Activated CD8-positive, alpha-beta memory T cell treated with anti-CD3 and anti-CD28 coated beads, Interleukin-2, amount 50 U/mL, for 4 hours (primary cell): ENCODE measurements at places on chromosomes 2 and 18.
A peak's percentile ranks its signal among the peaks of the same experiment; 100 is the strongest.

- no peak for DNase-seq
These were observed 14.4 kb downstream of the IWS1 start for GRCh38 chr2:127511917-127512316.

GRCh38 chr18:56639104-56639381 lies 651 bp upstream of the TXNL1 start:
- DNase-seq: no peak

DNA sequence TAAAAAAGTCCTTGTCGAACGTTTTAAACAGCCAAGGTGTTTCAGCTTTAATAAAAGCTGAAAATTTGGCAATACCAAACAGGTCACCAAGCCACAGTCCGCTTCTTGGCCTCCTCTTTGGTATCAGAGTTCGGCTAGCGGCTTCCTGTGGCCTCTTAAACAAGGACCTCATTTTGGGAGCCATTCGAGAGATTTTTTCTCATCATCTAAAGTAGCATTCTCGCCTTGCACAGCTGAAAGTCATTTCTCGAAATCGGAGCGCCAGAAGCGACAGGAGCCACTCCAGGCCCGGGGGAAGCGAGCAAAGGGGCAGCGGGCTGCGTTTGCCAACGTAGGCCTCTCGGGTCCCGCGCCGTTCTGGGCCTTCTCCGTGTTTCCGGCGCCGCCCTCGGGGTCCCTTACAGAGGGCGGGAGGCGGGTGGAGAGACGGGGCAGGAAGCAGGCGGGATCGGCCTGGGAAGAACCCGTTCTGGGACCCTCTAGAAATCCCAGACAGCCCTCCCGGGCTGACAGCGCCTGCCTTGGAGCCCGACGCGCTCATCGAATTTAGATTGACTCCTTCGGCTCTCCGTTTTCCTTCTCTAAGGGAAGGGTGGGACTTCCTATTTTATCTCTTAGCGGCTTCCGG lies 522 bp upstream of the ZNF407 start:
- DNase-seq: peak; percentile 68

- no peak for DNase-seq
These were observed 293.5 kb downstream of the SETBP1 start for GRCh38 chr18:44974174-44974573.

DNA sequence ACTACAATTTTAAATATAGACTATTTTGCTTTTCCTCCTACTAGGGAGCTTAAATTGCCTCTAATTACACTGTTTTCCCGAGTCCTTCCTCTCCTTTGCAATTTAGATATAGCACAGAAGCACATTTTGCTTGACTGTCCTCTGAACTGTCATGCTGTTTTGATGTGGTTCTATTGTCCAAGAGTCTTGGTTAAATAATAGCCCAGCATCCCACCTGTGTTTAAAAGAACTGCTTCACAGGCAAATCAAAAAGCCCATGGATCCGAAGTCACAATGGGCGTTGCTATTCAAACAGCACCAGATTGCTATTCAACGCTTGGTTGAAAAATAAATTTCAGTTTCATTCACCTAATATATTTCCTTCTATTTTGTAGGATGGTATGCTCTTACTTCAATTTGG lies 22.3 kb upstream of the ACTR3 start:
- DNase-seq: no peak

DNA sequence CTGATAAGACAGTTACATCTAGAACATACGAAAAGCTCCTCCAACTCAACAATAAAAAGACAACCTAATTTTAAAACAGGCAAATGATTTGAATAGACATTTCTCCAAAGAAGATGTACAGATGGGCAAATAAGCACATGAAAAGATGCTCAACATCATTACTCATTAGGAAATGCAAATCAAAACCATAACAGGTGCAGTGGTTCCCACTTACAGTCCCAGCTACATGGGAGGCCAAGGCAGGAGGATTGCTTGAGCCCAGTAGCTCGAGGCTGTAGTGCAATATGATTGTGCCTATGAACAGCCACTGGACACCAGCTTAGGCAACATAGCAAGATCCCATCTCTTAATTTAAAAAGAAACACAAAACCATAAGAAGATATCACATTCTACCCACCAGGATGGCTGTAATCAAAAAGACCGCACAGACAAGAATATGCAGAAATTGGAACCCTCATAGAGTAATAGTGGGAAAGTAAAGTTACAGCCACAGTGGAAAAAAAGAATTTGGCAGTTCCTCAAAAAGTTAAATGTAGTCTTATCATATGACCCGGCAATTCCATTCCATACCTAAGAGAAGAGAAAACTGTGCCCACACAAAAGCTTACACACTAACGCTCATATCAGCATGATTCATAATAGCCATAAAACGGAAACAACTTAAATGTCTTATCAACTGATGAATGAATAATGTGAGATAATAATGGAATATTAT lies 30.5 kb upstream of the ARMC9 start:
- no peak for DNase-seq

GRCh38 chr2:178397002-178397605 lies 53.9 kb downstream of the PRKRA start:
- no peak for DNase-seq

GRCh38 chr18:3653851-3654441 lies 204.0 kb downstream of the TGIF1 start:
- no peak for DNase-seq

DNA sequence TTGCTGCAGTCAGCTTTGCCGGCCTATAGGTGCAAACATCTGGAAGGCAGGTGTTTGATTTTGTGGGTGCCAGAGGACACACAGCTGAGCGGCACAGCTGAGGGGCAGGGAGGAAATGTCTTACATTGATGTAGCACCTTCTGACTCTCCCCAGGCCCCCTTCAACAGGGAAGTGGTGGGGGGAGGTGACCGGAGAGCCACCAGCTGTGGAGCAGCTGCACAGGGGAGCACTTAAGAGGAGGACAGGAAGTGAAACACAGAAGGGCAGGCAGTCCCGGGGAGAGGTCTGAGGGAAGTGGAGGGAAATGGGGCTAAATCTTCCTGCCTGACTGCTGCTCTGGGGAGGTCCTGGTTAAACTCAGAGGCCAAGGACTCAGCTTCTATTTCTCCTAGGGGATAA lies 409.1 kb downstream of the TNS1 start:
- no peak for DNase-seq

DNA sequence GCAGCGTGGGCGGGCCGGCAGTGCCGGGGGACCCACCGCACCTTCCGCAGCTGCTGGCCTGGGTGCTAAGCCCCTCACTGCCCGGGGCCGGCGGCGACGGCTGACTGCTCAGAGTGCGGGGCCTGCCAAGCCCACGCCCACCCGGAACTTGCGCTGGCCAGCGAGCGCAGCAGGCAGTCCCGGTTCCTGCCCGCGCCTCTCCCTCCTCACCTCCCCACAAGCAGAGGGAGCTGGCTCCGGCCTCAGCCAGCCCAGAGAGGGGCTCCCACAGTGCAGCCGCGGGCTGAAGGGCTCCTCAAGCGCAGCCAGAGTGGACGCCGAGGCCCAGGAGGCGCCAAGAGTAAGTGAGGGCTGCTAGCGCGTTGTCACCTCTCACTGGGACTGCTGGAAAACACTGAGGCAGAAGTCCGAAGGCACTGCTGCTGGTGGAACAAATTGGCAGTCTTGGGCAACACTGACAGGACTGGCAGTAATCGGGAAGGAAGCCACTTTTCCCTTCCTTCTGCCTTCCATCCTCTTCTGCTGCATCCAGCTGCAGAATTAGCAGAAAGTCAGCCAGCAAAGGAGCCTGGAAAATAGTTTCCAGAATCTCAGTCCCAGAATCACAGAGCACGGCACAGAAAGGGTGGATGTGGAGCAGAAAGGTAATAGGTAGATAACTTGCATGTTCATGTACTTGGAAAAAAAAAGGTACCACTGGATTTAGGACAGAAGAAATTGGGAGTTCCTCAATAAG lies 179.4 kb upstream of the FN1 start:
- no peak for DNase-seq

DNA sequence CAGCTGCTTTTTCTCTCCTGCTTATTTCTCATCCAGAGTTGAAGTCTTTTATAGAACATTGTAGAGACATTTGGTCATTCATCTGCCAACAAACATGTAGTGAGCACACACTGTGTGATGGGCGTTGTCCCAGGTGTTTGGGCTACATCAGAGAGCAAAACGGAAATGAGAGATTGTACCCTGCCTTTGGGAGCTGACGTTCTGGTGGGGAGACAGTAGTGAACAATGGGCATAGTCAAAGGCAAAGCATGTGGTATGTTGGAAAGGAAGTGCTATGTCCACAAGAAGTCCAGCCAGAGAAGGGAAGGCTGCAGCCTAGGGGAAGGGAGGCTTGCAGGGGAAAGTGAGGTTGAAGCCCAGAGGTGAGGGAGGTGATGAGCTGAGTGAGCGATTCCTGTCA lies 78.1 kb downstream of the PIEZO2 start:
- DNase-seq: no peak

DNA sequence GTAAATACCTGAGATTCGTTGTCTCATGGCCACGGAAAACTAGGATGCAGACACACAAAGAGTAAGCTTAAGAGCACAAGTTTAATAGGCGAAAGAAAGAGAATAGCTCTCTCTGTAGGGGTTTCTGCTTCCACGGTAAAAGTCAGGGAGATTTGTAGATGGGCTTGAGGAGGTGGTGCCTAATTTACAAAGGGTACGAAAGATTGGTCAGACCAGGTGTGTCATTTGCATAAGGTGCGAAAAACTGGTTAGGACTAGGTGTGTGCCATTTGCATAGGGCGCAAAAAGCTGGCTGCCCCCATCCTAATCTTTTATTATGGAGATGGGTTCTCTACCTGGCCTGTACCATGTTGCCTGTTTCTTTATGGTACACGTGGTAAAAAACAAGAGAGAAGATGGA lies 170.5 kb upstream of the DOK6 start:
- no peak for DNase-seq

- DNase-seq: no peak
These were observed 181.1 kb upstream of the ARL4C start for GRCh38 chr2:234677758-234678538.

DNA sequence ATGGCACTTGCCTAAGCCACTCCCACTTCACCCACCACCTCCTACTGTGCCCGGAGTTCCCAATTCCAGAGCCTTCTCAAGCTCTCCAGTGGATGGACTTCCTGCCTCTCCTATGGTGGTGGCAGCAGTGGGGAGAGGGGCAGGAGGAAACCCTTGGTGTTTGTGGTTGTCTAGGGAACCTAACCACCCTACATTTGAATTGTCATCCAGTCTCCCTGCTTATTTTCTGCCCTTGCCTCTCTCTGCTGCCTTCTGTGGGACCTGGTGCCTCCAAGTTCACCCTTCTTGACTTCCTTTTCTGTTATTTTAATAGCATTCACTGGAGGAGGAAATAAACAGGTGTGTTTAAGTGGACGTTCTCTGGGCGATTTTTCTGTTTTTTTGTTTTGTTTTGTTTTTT lies 50.0 kb upstream of the HPCAL1 start:
- no peak for DNase-seq

- no peak for DNase-seq
These were observed 84.6 kb downstream of the MYL12B start for GRCh38 chr18:3346487-3346886.

DNA sequence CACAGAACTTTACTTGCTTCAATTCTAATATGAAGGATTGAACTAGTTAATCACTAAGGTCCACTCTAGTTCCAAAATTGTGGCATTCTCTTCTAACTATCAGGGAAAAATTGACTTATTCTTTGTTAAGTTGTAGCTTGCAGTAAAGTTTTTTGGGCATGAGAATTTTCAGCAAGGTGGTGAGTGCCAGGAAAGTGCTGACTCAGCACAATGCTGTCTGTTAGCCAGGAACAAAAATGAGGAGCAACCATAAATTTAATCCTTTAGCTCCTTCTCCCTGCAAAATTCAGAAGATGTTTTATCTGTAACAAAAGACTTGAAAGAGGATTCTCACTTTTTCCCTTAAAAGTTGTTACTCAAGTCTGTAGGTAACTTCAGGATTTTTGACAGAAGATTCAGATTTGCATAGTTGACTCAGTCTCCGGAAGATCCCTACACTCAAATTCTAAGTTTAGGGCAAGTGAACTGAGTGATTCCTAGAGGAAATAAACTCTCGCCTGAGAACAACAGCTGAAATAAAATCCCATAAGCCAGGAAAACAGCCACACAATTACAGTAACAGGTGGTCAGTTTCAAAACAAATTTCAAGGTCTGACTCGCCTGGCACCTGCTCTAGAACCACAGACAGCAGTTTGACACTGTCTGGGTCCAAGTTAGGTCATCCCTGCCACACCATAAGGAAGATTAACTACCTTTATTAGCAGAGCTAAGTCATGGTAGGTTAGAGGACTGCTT lies 20.2 kb upstream of the DARS1 start:
- DNase-seq: no peak

GRCh38 chr2:241223211-241224017 lies 34.9 kb downstream of the ANO7 start:
- DNase-seq: no peak

DNA sequence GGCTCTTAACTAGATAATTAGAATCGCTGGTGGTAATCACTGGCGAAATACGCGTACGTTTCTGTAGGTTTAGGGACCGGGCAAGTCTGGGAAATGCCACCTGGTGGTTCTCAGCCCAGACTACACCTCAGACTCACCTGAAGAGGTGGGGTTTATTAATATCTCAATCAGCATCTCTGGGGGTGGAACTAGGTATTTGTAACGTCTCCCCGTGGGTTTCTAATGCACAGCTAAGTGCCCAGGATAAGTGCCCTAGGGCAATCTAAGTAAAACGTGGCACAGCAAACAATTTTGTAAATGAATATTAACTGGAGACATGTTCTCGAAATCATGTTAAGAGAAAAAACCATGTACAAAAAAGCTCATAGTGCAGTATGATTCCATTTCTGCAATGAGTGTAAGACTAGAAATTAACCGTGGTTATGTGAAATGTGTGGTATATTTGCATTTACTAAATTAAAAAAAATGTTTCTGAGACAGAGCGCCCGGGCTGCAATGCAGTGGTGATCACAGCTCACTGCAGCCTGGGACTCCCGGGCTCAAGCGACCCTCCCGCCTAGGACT lies 760 bp upstream of the CNOT11 start:
- no peak for DNase-seq

DNA sequence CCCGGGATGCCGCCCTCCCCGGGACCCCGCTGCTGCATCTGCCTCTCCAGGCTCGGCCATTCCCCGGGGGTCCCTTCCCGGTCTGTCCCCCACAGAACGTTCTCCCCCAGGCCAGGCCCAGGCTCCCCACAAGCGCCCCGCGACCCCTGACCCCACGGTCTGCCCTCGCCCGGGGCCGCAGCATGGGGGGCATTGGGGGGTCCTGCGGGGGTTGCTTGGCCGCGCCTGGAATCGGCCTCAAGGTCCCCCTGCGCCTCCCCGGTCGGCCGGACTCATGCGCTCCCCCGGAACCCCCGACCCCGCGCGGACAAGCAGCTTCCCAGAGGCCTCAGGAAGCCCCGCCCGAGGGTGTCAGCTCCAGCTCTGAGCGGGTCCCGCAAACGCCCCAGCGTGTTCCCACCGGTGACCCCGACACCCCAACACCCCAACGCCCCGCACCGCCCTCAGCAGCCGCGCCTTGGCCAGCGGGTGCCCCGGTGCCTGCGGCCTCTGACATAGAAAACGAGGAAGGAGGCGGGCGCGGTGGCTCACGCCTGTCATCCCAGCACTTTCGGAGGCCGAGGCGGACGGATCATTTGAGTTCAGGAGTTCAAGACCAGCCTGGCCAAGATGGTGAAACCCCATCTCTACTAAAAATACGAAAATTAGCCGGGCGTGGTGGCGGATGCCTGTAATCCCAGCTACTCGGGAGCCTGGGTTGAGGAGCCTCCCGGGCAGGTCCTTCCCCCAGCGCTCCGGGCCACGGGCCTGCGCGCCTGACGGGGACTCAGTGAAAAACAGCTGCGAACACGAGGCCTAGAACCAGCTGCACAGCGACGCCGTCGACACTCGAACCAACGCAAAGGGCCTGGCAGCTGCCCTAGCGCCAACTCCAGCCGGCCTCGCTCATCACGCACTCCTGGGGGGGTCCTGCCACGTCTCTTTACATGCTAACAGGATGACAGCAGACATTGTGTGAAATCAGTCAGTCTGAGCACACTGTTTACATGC lies 61.8 kb upstream of the CTDP1 start:
- no peak for DNase-seq
